ENCODE measurements at places on chromosomes 7 and 10.

DNA sequence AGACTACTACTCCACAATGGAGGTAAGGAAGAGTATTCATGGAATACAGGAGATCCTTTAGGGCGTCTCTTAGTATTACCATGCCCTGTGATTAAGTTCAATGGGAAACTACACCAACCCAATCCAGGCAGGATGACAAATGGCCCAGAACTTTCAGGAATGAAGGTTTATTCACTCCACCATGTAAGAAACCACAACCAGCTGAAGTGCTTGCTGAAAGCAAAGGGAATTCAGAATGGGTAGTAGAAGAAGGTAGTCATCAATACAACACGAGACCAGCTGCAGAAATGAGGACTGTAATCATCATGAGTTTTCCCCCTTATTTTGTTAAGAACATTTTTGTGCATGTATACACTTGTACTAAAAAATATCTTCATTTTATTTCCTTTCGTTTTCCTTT is 76.6 kb downstream of the GPR37 start:
- DNase-seq = no peak

DNA sequence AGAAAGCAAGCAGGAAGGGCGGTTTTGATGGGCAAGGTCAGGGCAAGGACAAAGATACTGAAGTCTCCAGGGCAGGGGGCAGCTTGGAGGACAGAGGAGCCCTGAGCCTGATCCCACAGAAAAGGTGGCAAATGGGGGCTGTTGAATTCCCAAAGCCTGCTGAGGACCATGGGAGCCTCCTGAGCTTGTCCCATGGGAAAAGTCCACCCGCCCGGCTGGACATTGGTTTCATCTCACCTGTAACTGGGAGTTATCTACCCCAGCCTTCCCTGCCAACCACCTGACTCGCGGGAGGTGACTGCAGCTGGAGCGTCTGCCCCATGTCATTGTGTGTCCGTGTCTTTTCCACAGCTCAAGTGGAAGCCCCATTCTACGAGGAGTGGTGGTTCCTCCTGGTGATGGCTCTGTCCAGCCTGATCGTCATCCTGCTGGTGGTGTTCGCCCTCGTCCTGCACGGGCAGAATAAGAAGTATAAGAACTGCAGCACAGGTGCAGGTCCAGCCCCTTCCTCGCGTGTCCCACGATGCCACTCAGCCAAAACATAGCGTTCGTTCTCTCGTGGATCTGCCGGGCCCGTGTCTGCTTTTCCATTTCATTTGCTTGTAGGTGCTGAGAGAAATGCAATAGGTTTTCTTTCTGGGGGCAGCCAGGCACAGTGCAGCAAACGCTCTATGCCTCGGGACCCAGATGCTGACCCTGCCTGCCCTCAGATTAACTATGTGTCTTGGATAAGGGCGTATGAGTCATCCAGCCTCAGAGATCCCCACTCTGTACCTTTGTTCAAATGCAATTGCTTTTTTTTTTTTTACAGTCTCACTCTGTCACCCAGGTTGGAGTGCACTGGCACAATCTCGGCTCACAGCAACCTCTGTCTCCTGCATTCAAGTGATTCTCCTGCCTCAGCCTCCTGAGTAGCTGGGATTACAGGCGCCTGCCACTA is 444.5 kb upstream of the FOXK1 start:
- no peak for DNase-seq

DNA sequence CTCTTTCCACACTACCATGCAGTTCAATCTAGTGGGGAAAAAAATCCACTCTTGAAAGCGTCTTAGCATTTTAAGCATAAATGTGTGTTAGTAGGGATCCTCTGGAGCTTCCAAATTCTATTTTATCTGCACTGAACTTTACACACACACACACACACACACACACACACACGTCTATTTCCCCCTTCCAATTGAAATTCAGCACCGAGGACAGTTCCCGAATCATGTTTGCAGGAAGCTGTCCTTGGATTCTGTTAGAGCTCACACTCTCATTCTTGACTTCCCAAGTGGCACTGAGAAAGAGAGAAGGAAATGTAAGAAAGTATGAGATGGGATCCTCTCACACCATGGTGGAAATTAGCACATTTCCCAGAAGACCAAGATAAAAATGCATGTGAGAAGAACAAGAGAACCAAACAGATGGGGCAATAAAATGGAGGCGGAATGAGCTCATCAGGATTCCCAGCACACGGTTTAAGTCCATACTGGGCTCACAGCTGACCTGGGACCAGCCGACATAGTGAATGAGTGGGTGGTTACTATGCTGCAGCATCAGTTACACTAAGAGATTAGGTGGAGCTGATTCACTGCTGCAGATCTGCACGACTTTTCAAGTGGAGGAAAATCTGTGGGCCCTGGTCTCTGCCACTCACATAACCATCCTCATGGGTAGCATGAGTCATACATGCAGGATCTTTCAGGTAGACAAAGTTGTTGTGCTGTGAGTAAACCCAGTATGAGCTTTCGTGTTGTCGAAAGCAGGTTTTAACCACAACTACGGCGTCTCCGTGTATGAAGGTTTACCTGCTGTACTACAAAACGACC is 3.3 kb upstream of the NPTX2 start:
- peak; percentile 58 for DNase-seq

GRCh38 chr7:22939842-22940241 is 74.1 kb downstream of the HYCC1 start:
- DNase-seq = no peak

GRCh38 chr10:48805848-48806247 is 121.2 kb downstream of the WDFY4 start:
- DNase-seq = no peak

- peak; percentile 9 for DNase-seq
Measured at GRCh38 chr7:133613250-133613790, 360.4 kb downstream of the EXOC4 start.
